ENCODE measurements at places on chromosomes 16 and 17.

DNA sequence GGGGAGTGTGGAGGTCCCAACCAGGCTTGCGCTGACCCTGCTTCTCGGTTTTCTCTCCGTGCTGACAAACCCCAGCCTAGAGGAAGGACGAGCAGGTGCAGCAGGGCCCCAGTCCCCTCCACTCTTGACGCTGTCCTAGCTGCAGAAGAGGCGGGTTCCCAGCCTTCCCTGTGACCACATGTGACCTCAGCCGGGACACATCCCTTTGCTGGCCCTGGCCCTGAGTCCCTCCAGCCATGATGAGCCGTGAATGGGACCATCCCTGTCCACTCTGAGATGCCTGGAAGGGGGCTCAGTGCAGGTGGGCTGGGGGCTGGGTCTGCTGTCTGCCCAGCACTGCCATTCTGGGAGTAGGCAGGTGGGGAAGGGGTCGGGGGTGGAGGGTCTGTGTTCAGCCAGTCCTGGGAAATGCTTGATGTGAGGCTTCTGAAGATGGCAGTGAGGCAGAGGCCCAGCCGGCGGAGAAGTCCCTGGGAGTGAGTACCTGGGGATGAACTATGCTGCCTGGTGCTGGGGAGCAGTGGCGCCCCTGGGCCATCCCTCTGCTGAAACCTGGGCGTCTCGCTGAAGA, 1.9 kb upstream of the TUBB3 start:
- DNase-seq, result no peak

DNA sequence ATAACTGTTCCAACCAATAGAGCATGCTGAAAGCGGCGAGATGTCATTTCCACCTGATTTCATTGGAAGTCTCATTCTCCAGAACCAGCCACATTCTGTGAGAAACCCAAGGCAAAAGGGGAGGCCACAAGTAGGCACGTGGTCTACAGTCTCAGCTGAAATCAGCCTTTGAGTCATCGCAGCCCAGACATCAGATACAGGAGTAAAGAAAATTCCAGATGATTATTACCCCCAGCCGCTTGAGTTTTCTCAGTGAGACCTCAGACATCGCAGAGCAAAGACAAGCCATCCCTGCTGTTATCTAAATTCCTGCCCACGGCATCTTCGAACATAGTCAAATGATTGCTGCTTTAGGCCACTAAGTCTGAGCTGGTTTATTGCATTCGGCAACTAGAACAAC, 23.1 kb downstream of the STAT3 start:
- DNase-seq, result no peak

DNA sequence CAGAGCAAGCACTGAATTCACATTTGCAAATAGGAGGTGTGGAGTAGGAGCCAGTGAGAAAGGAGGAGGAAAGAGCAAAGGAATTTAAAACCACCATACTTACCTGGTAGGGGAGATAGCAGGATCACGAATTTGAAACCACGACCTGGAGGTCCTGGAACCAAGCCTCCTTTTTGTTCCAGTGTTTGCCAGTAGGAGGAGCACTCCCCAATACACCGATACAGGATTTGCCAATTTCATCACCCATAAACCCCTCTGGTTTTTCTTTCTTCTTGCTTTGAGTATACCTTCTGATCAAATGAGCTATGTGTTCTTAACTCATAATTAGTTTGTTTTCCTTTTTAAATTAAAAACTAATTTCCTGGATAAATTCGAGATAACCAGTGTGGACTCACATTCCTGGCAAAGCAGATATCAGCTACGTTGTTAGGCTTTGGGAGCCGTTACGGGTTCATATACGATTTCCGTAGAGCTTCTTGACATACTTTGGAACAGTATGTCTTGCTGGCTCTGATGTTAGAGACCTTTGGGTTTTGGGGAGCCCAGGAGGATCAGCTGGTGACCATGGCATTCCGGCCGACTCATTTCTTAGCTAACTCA, 22.7 kb downstream of the BCO1 start:
- no peak for DNase-seq

GRCh38 chr17:50816771-50817751, 18.3 kb upstream of the WFIKKN2 start:
- DNase-seq, result no peak

- DNase-seq, result no peak
Measured at GRCh38 chr16:67086822-67087221, 22.9 kb upstream of the PHAF1 start.

Data from NCI-H1436 (cell line).